Stimulated activated CD8-positive, alpha-beta memory T cell treated with anti-CD3 and anti-CD28 coated beads, Interleukin-4, amount 100 ng/mL, for 48 hours (primary cell): ENCODE measurements at places on chromosomes 5 and 9.

DNA sequence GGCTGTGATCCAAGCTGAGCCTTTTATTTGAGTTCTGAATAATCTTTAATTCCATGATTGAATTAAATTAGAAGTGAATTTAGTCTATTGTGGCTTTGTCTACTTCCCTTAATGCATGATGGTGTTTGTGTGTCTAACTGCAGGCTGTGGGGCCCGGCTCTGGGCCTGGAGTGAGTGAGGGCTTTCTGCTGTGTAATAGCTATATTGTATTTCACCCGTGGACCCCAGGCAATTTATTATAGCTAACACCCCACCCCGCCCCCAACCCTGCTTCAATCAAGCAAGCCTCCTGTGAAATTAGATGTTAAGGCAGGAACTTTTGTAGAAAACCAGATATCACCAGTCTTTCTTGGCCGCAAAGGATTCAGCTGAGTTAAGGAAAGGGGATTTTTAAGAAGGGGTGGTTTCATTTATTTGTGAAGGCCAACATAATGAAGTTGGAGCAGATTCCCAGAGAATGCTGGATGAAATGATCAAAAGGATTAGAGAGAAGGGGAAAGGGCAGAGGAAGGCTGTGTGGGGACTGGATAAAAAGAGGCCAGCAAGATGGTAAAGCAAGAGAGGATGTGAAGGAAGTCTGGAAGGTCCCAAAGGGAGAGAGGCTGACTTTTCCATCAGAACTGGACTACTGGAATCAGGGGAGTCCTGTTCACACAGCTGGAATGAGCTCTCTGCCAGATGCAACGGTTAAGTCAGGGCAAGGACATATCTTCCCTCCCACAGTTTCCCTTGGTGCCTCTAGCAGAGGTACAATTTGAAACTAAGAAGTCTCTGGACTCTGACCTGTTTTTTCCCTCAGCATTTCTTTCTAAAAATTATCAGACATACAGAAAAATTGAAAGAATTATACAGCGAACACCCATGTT lies 125.3 kb upstream of the SAP30L start:
- no peak for DNase-seq

- no peak for DNase-seq
Observed at GRCh38 chr5:102888483-102888882, 133.4 kb downstream of the PAM start.

DNA sequence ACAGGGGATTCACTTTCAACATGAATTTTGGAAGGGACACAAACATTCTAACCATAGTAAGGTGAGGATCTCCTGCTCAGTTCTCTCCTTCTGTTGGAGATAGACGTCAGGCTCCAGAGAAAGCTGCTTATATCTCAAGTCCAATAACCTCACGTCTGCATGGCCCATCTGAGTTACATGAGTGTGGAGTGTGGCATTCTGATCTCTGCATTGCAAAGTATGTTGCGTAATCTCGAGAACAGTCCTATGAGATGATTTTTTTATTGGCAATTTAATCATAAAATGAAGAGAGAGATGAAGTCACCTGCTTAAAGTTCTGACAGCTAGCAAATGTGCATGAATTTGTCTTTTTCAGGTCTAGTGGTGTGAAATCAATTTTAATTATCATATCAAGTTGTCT lies 118.8 kb downstream of the SLC12A2 start:
- no peak for DNase-seq

GRCh38 chr9:129282272-129282671 lies 104.2 kb upstream of the IER5L start:
- no peak for DNase-seq

GRCh38 chr9:97848215-97848479 lies 4.9 kb upstream of the FOXE1 start:
- no peak for DNase-seq

GRCh38 chr5:9544056-9544455 lies 1.8 kb downstream of the SEMA5A start:
- no peak for DNase-seq

DNA sequence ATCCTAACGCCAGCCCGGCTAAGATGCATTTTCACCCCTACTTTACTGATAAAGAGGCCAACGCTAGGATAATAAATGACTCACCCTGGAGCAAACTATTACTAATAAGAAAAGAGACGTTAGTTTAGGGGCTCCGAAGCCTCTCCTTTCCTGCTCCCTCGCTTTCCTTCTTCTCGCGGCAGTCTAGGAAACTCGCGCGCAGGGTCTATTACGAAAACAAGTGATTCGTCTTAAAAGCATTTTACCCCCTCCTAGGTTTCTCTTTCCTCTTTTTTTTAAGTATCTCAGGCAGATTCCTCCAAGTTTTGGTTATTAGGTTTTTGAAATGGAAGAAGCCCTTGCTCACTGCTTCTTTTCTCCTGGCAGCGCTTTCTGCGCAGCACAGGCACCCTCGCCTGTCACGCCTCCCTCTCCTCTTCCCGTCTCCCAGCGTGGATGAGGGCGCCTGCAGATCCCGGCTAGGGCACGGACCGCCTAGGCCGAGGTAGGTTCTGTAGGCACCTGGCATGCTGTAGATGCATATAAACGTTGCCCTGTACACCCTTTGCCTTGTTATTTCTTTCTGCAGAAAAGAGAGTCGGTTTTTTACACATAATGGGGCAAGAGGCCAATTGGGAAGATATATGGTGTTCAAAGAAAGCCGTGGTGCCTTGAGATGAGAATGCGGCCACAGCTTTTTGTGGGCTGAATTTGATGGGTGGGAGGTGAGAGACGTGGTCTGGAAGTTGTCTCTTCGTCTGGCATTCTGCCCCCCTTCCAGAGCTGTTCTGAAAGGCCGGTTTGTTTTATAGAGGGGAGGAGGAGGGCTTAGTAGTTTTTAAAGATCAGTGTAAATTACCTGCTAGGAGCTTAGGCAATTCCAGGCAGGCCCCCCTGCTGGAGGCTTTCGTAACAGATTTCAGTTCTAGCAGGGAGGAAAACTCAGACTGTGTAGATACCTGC lies 983 bp downstream of the GCNT1 start:
- DNase-seq, result no peak

GRCh38 chr5:114311968-114312367 lies 49.9 kb upstream of the KCNN2 start:
- no peak for DNase-seq
